ENCODE measurements at places on chromosomes 6 and 20. TPM values are rescaled to one million over a fixed set of nuclear protein-coding genes. Genes with fewer than 3 reads are reported as not detected.

Gene GPR6
- polyA plus RNA-seq = 7.3 TPM

Gene ARMC12
- 4.9 TPM for polyA plus RNA-seq

Gene SLC26A8
- not detected for polyA plus RNA-seq

Gene MYB
- 2.9 TPM for polyA plus RNA-seq

Gene ENPP3
- not detected for polyA plus RNA-seq

Gene FOXA2
- polyA plus RNA-seq = not detected

Gene EPHA7
- polyA plus RNA-seq = 17.4 TPM

Gene ADGRB3
- polyA plus RNA-seq = 66.5 TPM

Gene LINC00237
- polyA plus RNA-seq = not detected

Gene GPLD1
- polyA plus RNA-seq = 14.3 TPM

Gene MUC21
- polyA plus RNA-seq = not detected

Gene TRIM40
- polyA plus RNA-seq = not detected

Gene GNMT
- polyA plus RNA-seq = 0.30 TPM

Gene MRPL18
- polyA plus RNA-seq = 104 TPM

Gene STK4
- 14.0 TPM for polyA plus RNA-seq

Gene SNAP25
- 139 TPM for polyA plus RNA-seq

Gene ADGB
- not detected for polyA plus RNA-seq

Gene SDHAF4
- polyA plus RNA-seq = 28.2 TPM

Gene LY6G6C
- 0.88 TPM for polyA plus RNA-seq

Gene CLPSL1
- not detected for polyA plus RNA-seq

Gene MUCL3
- polyA plus RNA-seq = not detected

Gene SIRPB1
- polyA plus RNA-seq = not detected

Gene PMEPA1
- 5.0 TPM for polyA plus RNA-seq

Gene SLC17A9
- not detected for polyA plus RNA-seq

Gene FAM83C
- polyA plus RNA-seq = not detected

Gene KIAA1755
- polyA plus RNA-seq = 1.3 TPM

Gene RGS17
- 44.9 TPM for polyA plus RNA-seq

Gene ASIP
- polyA plus RNA-seq = not detected

Gene FHL5
- polyA plus RNA-seq = not detected

Gene PCSK2
- polyA plus RNA-seq = 29.8 TPM

Gene DNAH8
- polyA plus RNA-seq = 0.07 TPM

Gene SNAP91
- 88.6 TPM for polyA plus RNA-seq

Gene RBM24
- 4.9 TPM for polyA plus RNA-seq

Gene KCNK5
- polyA plus RNA-seq = not detected

Gene SLC22A3
- not detected for polyA plus RNA-seq

Gene TBC1D32
- 33.2 TPM for polyA plus RNA-seq

Gene CPXM1
- 42.1 TPM for polyA plus RNA-seq

Gene RNF8
- polyA plus RNA-seq = 54.0 TPM

Gene MOCS3
- polyA plus RNA-seq = 5.5 TPM

Gene NNAT
- polyA plus RNA-seq = 996 TPM

Gene GNAS-AS1
- polyA plus RNA-seq = 0.64 TPM

Gene TP53RK
- polyA plus RNA-seq = 25.7 TPM

Gene HMGCLL1
- 54.2 TPM for polyA plus RNA-seq

Gene C20orf202
- 0.62 TPM for polyA plus RNA-seq

Gene INSM1
- 9.4 TPM for polyA plus RNA-seq

Gene SLC35D3
- not detected for polyA plus RNA-seq

Gene VGLL2
- polyA plus RNA-seq = not detected

Gene OXT
- not detected for polyA plus RNA-seq

Gene RBM38
- polyA plus RNA-seq = 19.0 TPM

Gene NOTCH4
- polyA plus RNA-seq = 5.7 TPM

Gene PRPH2
- not detected for polyA plus RNA-seq

Gene LGSN
- polyA plus RNA-seq = not detected
